ENCODE measurements at places on chromosomes 12 and 14.

GRCh38 chr14:65585216-65585615 lies 172.7 kb downstream of the FUT8 start:
- no peak for DNase-seq

GRCh38 chr14:101007004-101007614 lies 103.6 kb upstream of the RTL1 start:
- DNase-seq = no peak

GRCh38 chr12:89345830-89346740 lies 6.2 kb downstream of the DUSP6 start:
- peak; percentile 6 for DNase-seq

DNA sequence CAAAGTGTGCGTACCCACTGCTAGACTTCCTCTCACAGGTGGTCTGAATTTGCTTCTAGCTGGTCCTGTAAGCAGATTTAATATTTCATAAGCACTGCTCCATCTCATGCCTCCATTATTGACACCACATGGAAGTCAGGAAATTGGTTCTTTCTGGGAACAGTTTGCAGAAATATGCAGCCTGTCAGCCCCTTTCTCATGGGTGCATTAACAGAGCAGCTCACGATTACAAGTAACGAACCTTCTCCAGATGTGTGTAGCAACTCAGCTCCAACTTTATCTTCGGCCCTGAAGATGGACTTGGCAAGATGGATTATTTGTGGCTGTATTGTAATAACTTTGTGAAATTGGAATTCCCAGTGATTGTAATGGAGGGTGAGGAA lies 214.5 kb upstream of the DDHD1 start:
- DNase-seq = no peak

- DNase-seq = no peak
Observed at GRCh38 chr12:26473291-26473690, 277.9 kb downstream of the SSPN start.

- DNase-seq = no peak
Observed at GRCh38 chr14:26606729-26607312, 9.0 kb upstream of the NOVA1 start.

GRCh38 chr12:92764831-92765230 lies 62.0 kb downstream of the PLEKHG7 start:
- DNase-seq = no peak

- no peak for DNase-seq
Observed at GRCh38 chr14:56494167-56494566, 85.4 kb upstream of the TMEM260 start.

DNA sequence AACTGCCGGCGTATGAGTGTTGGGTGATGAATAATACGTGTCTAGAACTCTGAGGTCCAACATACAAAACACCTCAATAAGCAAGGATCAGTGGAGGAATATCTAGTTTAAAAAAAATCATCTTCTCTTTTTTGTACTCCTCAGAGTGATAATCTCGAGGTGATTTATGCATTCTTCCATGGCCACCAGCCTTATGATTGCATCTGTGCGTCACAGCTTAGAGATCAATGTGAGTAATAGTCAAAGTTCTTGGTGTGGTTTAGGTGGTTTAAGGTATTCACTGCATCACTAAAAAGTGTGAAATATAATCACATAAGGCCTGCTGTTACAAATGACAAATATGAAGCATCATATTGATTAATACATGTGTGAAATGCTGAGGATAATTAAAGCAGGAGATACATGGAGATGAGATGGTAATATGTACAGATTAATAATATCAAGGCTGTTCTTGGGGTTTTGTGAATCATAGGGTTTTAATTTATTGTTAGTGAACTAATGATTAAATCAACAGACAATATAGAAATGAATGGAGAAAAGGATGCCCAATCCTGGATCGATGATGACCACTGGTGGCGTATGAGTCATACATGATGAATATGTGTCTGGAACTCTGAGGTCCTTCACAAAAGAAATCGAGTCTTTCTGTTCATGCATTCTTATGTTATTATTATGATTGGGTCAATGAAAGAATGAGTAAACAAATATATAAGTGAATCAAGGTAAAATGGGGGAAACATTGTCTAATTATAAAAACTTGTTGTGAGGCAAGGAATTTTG lies 68.8 kb upstream of the RTL1 start:
- no peak for DNase-seq

DNA sequence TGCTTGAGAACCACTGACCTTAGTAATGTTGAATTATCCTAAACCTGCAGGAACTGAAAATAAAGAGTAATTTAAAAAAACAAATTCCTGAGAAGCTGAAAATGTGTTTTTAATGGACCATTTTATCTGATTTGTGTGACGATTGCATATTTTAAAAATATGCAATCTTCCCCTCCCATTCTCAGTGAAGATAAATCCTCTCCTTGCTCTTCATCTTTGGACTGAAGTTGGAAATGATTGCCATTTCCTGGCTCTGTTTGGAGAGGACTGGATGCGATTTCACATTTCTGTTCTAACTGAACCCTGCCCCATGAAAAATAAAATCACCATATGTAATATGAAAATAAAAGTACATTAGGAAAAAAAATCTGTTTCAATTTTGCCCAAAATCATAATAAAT lies 216.3 kb downstream of the SLC6A15 start:
- no peak for DNase-seq

DNA sequence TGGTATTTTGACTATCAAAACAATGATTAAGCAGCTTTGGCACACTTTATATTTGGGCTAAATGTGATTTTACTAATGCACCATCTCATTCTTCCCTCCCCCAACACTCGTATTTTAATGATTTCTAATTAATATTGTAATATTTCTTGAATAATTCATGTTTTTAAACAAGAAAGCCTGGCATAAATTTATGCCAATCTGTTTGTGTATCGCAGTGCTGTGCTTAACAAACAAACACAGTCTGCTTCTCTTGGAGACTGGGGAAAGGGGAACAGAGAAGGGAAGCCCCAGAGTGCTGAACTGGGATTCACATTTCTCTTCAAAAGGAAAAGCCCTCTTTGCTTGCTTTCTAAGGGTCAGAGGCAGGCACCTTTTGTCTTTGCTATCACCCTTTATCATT lies 496.9 kb upstream of the STXBP6 start:
- DNase-seq = no peak

- DNase-seq = no peak
Observed at GRCh38 chr12:42468921-42469320, 120.6 kb downstream of the PRICKLE1 start.

Data from urothelium cell line (cell line).